NCI-H460 (cell line): ENCODE measurements at places on chromosomes 3 and 15.

- no peak for DNase-seq
Measured at GRCh38 chr3:192864941-192865340, 52.7 kb downstream of the MB21D2 start.

GRCh38 chr3:70716832-70717231 is 404.4 kb upstream of the MDFIC2 start:
- no peak for DNase-seq

DNA sequence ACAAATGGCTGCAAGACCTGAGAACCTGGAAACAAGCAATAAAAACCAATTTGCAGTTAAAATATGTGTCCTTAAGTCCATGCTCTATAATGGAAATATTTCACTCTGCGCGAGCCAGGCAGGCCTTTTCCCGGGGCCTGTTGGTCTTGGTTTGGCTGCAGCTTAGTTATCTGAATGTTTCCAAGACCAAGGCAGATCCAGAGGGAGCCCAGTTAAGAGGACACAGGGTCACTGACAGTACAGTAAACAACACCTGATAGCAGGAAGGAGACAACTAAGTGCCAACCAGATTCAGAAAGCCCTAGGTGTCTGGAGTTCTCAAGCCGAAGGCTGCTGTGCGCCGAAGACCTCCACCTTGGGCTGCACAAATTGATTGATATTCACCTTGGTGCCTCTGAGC is 32.8 kb downstream of the THSD4 start:
- DNase-seq, result no peak

GRCh38 chr3:172221547-172221946 is 182.2 kb downstream of the FNDC3B start:
- DNase-seq, result no peak

DNA sequence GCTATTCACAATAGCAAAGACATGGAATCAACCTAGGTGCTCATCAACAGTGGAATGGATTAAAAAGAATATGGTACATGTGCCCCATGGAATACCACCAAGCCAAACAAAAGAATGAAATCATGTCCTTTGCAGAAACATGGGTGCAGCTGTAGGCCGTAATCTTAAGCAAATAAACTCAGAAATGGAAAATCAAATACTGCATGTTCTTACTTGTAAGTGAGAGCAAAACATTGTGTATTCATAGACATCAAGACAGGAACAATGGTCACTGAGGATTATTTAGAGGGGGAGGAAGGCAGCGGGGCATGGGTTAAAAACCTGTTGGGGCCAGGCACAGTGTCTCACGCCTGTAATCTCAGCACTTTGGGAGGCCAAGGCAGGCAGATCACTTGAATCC is 304.7 kb upstream of the ROBO2 start:
- DNase-seq, result no peak

DNA sequence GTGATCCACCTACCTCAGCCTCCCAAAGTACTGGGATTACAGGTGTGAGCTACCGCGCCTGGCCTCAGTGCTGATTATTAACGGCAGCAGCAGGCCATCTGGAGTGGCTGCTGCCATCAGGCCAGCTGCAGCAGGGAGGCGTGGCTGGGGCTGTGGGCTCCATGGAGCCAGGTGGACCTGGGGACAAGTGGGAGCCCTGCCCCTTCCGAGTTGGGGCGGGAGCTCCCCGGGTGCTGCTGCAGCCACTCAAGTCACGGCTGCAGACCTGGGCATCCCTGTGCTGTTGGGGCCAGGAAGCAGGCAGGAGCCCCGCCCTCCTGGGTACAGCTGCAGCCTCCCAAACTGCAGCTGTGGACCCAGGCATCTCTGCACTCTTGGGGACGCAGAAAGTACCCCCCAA is 23.9 kb downstream of the LRRC49 start:
- no peak for DNase-seq

DNA sequence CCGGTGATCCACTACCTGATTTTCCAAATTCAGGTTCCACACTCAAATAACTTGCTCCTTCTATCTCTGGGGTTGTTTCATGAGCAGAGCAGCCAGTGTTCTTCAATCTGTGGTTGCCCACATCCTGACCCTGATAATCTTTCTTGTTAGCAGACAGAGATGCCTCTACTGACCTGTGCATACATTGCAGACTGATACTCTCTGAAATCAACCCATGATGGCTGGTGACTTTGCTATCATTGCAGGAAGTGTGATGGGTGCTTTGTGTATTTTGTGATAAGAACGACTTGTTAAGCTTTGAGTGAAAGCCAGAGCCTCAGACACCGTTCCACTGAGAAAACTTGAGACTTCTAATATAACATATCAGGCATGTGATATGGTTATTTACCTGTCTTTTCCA is 39.9 kb downstream of the GATM start:
- DNase-seq, result no peak

GRCh38 chr15:39720081-39720480 is 62.6 kb downstream of the FSIP1 start:
- DNase-seq, result no peak

GRCh38 chr15:34437687-34438086 is at the start of gene GOLGA8A:
TSS of gene GOLGA8A (minus strand) at chr15:34437808. CDS start at chr15:34389691, 48,117 bp downstream.
- DNase-seq, result no peak

GRCh38 chr15:63169788-63170187 is 12.5 kb upstream of the RPS27L start:
- no peak for DNase-seq

DNA sequence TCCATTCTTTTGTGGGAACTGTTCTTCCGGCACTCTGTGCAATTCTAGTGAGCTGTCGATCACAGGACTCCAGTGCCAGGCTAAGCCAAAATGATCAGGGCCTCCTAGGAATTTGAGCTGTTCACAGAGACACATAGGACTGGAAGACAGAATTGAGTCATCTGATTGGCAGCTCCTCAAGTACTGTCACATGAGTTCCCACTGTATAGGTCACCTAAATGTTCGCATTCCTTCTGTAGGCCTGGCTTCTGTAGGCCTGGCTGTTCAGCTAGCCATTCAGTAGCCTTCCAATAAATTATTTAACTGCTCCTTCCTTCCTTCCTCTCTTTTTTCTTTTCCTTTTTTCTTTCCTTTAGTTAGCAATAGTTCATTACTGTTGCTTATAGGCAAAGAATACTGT is 4.3 kb downstream of the PROS1 start:
- DNase-seq, result no peak

- no peak for DNase-seq
Measured at GRCh38 chr15:80560601-80561400, 134.3 kb upstream of the ABHD17C start.

- peak; percentile 65 for DNase-seq
Measured at GRCh38 chr3:190017521-190018288, 103.0 kb downstream of the P3H2 start.

GRCh38 chr15:98124581-98124980 is 164.1 kb downstream of the ARRDC4 start:
- no peak for DNase-seq

- no peak for DNase-seq
Measured at GRCh38 chr15:33985287-33985686, 17.0 kb downstream of the CHRM5 start.

- no peak for DNase-seq
Measured at GRCh38 chr15:98626153-98626552, 22.2 kb upstream of the IGF1R start.
